NCI-H1436 treated with DMSO at 0.1 percent for 48 hours (cell line): ENCODE measurements at places on chromosomes 16 and 17.

DNA sequence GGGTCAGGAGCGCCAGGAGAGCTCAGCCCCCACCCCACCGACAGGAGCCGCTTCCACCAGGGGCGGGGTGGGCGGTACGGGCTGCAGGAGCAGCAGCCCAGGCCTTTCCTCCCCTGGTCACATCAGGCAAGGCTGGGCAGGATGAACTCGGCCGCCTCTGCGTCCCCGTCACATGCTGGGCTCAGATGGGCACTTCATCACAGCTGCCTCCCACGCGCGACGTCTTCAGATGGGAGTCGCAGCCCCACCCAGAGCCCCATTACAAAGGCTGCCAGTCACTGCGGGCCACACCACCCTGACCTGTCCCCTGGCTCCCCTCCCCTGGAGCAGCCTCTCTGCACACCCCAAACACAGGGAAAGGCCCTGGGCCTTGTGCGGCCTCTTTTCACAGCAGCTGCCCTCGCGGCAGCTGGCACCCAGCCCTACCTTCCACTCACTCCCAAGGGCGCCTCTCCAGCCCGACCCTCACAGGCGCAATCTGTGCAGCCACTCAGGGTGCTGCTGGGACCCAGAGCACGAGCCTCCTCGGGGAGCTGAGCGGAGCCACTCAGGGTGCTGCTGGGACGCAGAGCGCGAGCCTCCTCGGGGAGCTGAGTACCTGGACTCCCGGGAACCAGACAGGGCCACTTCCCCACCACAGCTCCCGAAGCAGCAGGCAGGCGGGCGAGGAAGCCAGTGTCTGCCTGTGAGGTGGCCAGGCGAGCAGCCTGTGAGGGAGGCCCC lies 4.7 kb downstream of the ZNF598 start:
- no peak for DNase-seq

- no peak for DNase-seq
Measured at GRCh38 chr17:70552230-70552981, 383.1 kb downstream of the KCNJ2 start.

DNA sequence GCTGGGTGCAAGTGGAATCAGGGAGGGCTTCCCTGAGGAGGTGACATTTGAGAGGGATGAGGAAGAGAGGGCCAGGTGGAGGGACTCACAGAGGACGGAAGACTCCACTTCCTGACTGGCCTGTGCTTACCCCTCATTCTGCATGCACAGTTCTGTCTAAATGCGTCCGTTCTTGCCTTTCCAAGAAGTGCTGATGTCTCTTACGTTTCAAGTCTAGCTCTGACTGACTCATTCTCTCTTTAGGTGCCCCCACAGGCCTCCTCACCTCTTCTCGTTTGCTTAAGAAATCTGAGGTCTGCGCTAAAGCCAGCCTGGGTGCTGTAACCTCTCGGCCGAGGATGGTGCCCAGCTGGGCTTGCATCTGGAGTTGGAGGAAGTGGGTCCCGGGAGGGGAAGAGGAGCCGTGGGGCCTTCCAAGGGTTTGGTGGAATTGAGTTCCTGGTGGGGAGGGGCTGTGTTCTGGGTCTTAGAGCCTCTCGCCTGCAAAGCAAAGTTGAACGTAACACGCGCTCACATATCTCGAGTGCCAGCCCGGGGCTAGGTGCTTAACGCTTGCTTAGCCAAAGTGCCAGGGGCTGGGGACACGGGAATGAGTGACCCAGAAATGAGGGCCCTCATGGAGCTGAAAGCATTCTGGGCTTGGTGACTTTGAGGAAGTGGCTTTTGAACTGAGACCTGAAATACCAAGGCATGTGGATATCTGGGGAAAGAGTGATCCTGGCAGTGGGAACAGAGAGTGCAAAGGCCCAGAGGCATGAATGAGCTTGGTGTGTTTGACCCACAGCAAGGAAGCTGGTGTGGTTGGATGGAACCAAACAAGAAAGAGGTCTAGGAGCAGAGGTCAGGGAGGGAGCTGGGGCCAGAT lies 4.8 kb downstream of the IL4R start:
- no peak for DNase-seq

DNA sequence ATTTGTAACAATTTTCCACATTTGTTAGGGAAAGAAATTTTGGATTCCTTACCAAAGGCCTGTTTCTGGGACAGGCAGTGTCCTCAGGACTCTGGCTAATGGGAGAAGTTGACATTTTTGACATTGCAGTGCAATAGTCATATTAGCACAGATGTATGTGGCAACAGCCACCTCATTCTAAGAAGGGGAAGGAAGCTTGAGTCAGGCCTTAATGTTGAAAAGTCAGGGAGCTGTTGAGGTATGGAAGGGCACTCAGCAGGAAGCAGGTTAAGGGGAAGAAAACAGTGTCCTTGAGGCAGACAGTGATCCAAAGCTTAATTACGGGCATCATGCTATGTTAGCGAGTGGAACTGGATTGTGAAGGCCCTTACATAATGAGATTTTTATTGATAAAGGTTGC lies 20.9 kb downstream of the AKTIP start:
- DNase-seq: no peak

GRCh38 chr17:78272181-78272913 lies 40.9 kb downstream of the TMEM235 start:
- no peak for DNase-seq

DNA sequence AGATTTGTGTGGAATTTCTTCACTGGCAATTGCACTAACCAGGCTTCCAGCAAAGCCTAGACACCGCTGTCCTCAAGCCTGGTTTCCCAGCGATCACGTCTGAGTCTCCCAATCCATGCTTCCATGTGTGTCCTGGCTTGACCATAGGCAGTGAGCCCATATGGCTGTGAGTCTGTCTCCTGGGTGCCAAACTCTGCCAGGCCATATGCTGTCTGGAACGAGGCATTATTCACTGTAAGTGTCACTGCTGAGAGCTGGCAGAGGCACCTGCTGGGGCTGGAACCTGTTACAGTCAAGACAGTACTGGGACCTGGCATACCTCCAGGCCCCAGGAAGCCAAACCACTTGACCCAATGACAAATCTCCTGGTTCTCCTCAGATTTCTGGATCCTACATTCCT lies 60.4 kb downstream of the HS3ST2 start:
- no peak for DNase-seq

- no peak for DNase-seq
Measured at GRCh38 chr17:46202424-46202823, 9.2 kb upstream of the KANSL1 start.

DNA sequence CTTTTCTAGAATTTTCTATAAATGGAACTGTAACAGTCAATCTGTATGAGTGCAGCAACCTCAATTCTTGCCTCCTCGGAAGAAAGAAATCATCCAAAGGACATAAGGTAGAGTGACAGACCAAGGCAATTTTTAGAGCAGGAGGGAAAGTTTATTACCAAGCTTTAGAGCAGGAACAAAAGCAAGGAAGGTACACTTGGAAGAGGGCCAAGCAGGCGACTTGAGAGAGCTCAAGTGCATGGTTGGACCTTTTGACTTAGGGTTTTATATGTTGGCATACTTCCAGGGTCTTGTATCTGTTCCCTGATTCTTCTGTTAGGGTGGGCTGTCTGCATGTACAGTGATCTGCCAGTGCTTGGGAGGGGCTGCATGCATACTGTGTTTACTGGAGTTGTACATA lies 50.3 kb downstream of the SCNN1G start:
- no peak for DNase-seq

DNA sequence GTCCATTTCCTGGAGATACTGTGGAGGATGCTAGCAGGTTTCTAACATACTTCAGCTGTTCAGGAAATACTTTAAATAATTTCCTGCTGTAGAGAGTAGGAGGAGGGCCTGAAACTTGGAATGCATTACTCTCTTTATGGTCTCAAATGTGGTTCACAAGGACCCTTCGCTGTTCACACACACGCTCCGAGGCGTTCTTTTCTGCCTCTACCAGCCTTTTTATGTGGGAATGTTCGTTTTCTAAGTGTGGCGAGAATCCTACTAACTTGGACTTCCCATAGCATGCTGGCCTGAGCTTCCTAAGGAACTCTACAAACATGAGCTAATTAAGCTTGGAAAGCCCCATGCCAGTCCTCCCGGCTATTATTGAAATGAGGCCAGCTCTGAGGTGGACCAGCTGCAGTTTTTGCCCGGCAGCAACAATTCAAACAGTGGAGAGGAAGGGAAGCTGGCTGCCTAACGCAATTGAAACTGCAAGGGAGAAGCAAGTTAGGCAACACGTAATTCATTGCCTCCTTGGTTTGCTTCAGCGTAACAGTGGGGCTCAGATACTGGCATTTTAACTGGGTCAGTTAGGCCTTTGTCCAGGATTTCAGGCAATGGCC lies 18.9 kb downstream of the KPNA2 start:
- DNase-seq: no peak

DNA sequence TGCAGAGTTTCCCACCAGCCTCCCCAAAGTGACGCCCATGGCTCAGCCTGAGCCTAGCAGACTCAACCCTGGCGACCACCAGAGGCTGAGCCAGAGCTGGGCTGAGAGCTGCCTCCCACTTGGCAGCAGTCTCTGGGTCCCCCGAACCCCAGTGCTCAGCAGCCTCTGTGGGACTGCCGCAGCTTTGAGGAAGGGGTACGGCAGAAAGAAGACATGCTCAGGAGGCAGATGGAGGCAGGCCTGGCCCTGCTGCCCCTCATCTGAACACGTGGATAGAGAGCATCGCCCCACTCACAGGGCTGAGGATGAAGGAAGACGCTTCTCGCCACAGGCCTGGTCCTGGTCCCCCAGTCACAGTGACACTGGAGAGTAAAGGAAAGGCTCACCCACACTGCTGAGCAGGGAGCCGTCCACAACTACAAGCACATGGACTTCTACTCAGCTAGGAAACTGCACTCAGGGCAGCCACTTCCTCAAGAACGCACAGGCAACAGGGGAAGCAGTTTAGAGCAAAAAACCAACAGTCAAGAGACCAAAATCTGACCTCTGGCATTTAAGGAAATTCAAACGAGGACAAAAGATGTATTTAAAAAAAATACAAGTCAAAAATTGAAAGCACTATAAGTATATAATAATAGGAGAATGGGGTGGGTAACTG lies 45.2 kb upstream of the GSG1L start:
- DNase-seq: no peak

DNA sequence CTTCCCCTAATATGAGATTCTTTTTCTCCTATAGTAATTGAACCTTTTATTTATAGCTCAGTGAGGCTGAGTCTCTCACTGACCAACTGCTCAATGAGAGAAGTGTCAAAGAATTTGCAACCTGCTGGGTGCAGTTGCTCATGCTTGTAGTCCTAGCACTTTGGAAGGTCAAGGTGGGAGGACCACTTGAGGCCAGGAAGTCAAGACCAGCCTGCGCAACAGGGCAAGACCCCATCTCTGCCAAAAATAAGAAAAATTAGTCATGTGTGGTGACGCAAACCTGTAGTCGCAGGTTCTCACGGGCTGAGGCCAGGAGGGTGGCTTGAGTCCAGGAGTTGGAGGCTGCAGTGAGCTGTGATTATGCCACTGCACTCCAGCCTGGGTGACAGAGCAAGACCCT lies 30.9 kb upstream of the CRYBA1 start:
- DNase-seq: no peak

- DNase-seq: no peak
Measured at GRCh38 chr16:78437352-78437968, 338.0 kb downstream of the WWOX start.

DNA sequence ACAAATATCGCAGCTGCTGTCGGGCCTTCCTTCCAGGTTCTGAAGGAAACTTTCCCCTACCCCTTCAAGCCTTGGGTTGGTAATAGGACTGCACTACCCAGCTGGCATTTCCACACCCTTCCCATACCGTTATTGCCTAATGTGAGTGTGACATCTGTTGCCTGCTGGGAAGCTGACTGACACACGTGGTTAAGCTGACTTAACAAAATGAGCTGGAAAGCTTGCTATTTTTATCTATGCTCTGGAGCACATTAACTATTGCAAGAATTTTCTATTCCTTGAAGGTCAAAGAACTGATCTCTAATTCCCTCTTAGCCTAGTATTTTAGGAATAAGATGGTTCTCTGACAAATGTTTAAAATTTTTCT lies 79.5 kb downstream of the PMP22 start:
- DNase-seq: no peak

- no peak for DNase-seq
Measured at GRCh38 chr17:4540687-4541327, 14.4 kb downstream of the MYBBP1A start.

DNA sequence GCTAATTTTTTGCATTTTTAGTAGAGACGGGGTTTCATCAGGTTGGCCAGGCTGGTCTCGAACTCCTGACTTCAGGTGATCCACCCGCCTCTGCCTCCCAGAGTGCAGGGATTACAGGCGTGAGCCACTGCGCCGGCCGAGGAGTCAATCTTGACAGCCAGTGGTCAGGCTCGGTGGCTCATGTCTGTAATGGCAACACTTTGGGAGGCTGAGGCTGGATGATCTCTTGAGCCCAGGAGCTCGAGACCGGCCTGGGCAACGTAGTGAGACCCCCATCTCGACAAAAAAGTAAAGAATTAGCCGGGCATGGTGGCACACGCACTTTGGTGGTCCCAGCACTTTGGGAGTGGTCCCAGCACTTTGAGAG lies 608 bp upstream of the PGS1 start:
- DNase-seq: no peak

- DNase-seq: no peak
Measured at GRCh38 chr17:46038414-46038813, 39.4 kb downstream of the STH start.

- no peak for DNase-seq
Measured at GRCh38 chr16:67766291-67766690, 40.1 kb downstream of the RANBP10 start.
